ENCODE measurements at places on chromosomes 6 and 20. TPM values are rescaled to one million over a fixed set of nuclear protein-coding genes. Genes with fewer than 3 reads are reported as not detected.

- no peak for DNase-seq
Observed at GRCh38 chr6:162541019-162541601, 186.5 kb downstream of the PRKN start.

DNA sequence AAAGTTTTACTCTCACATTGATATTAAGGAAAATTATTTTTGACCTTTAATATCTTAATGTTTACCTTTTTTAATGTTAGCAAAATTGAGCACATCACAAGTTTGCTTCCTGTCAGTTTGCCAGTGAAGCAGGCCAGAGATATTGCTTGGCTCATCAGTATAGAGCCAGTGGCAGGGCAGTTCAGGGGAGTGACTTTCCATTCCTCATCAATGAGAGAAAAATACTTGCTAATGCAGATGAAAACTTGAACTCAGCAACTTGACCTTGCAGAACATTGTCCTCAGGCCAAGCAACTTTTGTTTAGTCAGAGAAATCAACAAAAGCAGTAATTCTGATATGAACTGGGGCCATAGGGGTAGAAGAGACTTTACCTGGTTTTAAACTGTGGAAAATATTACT, 6.9 kb downstream of the TAB2 start:
- no peak for DNase-seq

- DNase-seq, result no peak
Observed at GRCh38 chr6:126657561-126658175, 317.8 kb downstream of the CENPW start.

DNA sequence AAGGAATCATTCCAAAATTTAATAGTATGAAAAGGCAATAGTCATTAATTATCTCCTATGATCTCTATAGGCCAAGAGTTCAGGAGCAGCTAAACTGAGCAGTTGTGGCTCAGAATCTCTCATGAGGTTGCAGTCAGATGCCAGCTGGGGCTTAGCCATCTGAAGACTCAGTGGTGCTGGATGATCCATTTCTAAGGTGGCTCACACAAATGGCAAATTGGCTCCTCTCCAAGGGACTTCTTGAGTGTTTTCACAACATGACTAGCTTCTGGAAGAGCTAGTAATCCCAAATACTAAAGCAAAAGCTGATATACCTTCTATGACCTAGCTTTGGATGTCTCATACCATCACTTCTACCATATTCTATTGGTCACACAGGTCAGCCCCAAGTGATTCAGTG, 104.2 kb downstream of the HAO1 start:
- DNase-seq, result no peak

- no peak for DNase-seq
Observed at GRCh38 chr6:24524805-24525204, 30.0 kb downstream of the ALDH5A1 start.

DNA sequence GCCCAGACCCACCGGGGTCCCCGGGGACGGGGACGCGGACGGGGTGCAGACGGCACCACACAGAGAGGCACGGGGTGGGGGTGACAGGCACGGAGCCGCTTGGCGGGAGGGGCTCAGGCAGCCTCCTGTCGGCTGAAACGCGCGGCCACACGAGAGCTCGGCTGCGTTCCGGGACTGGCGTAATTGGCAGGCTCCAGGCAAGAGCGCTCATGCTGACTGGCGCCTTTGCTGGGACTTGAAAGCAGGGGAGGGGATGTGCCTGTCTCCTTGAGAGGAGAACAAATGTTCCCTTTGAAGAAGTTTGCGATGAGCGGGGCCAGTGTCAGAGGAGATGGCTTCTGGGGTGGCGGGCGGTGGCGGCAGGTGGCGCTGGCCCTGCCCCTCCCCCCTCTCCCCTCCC, 25.8 kb downstream of the BHLHE23 start:
- no peak for DNase-seq

DNA sequence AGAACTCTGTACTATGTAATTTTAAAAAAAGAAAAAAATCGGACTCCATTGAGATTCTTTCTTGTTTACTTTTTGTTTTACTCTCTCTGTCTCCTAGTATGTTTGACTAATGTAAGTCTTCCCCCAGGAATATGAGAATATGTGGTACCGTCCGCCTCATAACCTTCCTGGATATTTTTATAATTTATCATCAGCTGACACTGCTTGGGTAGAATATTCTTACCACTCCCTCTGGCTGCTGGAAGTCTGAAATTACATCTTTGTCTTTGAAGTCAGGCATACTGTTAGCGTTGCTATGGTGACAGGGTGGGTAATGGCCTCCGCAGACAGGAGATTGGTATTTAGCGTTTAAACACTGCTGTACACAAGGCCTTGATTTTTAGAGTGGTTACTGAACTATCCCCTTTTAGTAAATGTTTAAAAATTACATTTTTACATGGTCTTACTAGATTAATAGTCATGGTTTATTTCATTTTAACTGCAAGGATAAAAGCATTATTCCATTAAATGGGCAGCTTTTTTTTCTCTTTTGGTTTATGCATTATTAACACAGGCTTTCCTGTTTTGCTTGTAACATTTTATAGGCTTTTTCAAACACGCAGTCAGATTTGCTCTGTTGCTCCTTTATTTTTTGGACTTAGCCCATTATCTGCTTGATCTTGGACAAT, 176.4 kb downstream of the ARID1B start:
- DNase-seq, result no peak

DNA sequence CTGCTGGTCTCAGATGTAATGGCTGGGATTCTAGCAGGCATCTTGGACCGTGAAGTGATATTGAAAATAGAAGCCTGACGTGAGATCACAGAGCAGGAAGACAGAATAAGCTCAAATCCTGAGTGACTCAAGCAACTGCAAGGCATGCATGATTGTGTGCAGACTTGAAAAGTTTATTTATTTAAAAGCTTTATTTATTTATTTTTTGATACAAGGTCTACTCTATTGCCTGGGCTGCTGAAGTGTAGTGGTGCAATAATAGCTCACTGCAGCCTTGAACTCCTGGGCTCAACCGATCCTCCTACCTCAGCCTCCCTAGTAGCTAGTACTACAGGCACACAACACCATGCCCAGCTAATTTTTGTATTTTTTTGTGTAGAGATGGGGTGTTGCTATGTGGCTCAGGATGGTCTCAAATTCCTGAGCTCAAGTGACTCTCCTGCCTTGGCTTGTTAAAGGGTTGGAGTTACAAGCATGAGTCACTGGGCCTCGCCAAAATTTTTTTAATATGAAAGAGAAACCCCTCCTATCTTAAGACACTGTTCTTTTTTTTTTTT, 40.1 kb upstream of the RNF144B start:
- no peak for DNase-seq

DNA sequence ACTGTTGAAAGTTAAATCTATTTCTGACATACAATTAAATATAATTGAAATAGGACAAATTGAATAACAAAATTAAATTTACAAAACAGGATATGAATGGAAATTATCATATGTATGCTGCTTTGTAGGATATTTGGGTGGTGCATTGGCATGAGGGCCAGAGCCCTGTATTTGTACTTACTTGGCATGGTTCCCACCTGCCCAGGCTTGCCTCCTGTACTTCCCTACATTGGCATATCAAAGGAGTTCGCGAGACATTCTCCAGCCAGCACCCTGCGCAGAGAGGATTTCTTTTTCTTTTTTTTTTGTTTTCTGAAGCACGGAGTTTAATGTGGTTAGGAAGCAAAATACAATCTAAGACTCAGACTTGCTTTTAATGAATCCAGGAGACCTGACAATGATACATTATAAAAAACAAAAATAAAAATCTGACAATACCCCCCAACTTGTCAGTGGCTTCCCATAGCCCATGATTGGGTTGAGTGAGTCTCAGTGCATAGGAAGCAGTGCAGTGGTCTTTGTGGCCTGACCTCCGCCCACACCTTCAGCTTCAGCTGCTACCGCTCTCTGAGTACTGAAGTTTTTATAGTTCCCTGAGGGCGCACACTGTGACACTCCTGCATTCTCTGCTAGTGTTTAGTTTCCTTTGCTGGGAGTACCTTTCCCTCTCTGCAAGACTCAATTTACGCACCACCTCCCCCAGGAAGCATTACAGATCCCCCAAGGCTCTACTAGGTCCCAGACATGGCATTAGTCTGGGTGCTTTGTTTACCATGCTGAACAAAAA, 440.8 kb downstream of the UTRN start:
- no peak for DNase-seq

- no peak for DNase-seq
Observed at GRCh38 chr20:37649017-37649416, 44.8 kb upstream of the CTNNBL1 start.

GRCh38 chr20:36937402-36937770, 14.1 kb downstream of the SAMHD1 start:
- DNase-seq, result no peak

GRCh38 chr6:100266494-100267401, 198.0 kb downstream of the SIM1 start:
- DNase-seq, result no peak

GRCh38 chr6:118782651-118783050, 111.3 kb upstream of the ASF1A start:
- no peak for DNase-seq

The PRSS16 gene
- total RNA-seq, result not detected

The SPEF1 gene
- total RNA-seq, result not detected

The C6orf120 gene
- 18.3 TPM for total RNA-seq

The FKBP1C gene
- 1.6 TPM for total RNA-seq
